ENCODE measurements at places on chromosomes 12 and 14.

DNA sequence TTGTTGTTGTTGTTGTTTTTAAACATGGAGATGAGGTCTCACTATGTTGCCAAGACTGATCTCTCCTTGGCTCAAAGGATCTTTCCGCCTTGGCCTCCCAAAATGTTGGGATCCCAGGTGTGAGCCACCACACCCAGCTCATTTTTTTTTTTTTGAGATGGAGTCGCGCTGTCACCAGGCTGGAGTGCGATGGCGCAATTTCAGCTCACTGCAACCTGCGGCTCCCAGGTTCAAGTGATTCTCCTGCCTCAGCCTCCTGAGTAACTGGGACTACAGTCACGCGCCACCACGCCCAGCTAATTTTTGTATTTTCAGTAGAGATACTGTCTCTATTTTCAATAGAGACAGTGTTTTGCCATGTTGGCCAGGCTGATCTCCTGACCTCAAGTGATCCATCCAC lies 4.9 kb upstream of the CLIP1 start:
- no peak for DNase-seq

DNA sequence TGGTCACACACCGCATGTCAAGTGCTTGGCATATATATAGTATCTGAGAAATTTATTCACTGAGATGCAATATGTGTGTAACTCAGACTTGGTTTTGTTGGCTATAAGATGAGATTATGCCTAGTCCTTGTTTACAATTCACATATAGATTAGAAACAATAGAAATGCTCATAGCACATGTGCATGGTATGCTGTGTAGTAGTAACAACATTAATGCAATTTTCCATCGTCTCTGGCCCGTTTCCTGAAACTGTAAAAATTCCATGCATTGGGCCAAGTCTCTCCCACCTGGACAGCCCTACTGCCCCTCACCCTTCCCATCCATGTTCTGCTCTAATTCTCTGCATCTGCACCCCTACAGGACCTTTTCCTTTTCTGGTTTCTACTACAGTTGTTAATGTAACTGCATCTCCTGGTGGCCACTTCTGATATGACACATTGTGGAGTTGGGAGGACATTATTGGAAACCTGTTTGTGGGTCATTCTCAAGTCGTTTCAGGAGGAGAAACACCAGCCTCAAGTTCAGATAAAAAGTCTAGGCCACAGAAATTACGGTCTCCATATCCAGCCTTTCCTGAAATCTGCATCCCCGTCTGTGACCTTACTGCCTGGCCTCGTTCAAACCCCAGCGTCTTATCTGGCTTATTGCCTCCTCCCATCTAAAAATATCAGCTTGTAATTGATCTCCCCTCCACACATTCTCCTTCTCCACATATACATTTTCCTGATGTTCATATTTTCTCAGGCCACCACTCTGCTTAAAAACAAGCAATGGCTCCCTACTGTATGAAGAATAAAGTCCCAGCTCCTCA lies 37.5 kb downstream of the EMP1 start:
- DNase-seq = no peak

DNA sequence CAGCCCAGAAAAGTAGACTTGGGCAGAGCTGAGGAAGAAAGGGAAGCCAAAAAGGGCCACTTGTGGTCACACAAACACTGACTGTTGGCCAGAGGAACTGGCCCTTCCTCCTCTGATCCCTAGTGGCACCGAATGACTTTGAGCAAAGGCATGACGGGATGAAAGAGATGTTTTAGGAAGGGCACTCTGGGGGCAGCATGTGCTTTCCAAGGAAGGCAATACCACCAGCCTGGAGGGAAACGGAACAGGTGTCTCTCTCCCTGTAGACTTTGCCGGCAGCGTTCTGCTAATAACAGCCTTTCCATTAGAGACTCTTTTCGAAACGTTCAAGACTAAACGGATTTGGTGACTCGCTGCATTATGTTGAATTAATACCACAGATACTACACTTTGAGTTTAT lies 12.3 kb upstream of the FBXO21 start:
- DNase-seq = no peak

GRCh38 chr12:104280717-104281458 lies 22.7 kb upstream of the EID3 start:
- DNase-seq = no peak

DNA sequence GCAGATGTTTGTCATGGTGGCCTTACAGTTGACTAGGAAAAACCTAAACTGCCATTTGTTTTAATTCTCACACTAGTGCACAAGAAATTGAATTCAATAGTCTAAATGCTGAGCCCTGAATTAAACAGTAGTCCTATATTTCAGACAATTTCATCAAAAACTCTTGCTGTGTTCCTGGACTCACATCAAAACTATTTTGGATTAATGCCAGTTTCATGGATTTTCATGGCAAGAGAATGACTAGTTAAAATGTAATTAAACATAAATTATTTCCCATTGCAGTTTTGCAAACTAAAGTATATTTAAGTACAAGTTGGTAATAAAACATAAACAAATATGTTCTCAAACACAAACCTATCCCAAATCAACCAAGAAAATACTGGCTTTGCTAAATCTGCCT lies 468.0 kb upstream of the PRICKLE1 start:
- DNase-seq = no peak

DNA sequence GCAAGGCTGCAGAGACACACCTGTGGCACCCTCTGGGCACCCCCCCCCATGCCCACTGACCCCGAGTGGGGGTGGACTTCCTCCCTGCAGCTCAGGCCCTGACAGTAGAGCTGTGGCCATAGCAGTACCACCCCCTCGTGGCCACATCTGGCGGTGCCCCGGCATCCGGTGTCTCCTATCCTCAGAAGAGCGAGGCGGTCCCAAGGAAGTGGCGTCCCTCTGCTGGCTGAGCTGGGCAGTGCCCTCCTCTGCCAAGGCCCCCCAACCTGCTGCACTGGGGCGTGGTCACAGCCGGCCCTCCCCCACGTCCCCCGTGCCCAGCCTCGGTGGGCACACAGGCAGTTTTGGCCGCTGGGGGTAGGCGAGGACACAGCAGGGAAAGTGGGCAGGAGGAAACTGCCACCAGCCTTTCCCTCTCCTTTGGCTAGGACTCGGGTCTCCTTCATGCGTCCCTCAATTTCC lies 6.0 kb upstream of the SLC6A12 start:
- peak; percentile 64 for DNase-seq

DNA sequence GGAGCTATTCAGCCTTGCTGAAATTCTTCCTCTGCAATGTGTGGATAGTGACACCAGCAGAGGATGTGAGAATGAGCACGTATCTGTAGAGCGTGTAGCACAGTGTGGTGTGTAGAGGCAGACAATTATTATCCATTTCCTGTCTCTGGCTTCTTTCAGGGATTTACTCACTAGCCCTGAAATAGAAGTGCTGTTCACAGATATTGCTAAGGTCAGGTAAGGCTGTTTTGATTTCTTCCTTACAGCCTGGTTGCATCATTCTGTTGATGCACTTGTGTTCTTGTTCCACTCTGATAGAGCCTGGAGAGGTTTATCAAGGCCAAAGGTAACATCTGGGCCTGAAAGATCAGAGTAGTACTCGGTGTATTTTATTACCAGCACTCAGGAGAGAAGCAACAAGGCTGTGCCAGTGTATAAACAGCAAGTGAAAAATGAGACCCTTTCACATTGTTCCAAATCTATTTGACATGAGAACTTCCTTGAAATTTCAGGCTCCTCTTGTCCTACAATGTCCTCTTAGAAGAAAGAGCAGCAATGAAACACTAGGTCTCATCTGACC lies 16.7 kb downstream of the ARG2 start:
- DNase-seq = no peak

DNA sequence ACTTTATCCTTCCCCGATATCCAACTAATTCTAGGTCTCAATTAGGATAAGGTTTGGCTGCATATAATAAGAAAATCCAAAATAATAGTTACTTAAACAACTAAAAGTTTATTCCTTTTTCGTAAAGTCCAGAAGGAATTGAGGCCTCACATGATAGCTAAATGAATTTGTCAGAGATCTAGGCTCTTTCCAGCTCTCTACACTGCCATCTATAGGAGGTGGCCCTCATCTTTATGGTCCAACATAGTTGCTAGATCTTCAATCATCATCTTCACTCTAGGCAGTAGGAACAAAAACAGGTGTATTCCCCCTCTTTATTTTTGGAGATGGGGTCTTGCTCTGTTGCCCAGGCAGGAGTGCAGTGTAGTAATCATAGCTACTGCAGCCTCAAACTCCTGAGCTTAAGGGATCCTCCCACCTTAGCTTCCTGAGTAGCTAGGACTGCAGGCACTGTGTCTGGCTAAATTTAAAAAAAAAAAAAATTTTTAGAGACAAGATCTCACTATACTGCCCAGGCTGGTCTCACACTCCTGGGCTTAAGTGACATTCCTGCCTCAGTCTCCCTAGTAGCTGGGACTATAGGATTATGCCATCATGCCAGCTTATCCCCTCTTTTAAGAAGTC lies 46.5 kb upstream of the SAV1 start:
- no peak for DNase-seq

- no peak for DNase-seq
Observed at GRCh38 chr12:25427337-25428249, 125.5 kb downstream of the LMNTD1 start.

- no peak for DNase-seq
Observed at GRCh38 chr14:70803321-70804310, 5.7 kb downstream of the MAP3K9 start.

DNA sequence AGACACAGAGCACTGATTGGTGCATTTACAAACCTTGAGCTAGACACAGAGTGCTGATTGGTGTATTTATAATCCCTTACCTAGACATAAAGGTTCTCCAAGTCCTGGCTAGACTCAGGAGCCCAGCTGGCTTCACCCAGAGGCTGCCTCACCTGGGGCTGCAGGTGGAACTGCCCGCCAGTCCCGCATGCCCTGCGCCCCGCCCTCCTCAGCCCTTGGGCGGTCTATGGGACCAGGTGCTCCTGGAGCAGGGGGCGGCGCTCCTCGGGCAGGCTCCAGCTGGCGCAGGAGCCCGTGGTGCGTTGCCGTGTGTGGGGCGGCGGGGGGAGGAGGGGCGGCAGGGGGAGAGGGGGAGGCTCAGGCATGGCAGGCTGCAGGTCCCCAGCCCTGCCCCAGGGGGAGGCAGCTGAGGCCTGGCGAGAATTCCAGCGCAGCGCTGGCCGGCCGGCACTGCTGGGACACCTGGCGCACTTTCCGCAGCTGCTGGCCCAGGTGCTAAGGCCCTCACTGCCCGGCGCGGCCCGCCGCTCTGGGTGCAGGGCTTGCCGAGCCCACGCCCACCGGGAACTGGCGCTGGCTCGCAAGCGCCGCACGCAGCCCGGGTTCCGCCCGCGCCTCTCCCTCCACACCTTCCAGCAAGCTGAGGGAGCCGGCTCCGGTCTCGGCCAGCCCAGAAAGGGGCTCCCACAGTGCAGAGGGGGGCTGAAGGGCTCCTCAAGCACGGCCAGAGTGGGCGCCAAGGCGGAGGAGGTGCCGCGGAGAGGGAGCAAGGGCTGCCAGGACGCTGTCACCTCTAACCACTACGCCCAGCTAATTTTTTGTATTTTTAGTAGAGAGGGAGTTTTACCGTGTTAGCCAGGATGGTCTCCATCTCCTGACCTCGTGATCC lies 3.1 kb upstream of the SLCO1B3 start:
- DNase-seq = no peak

DNA sequence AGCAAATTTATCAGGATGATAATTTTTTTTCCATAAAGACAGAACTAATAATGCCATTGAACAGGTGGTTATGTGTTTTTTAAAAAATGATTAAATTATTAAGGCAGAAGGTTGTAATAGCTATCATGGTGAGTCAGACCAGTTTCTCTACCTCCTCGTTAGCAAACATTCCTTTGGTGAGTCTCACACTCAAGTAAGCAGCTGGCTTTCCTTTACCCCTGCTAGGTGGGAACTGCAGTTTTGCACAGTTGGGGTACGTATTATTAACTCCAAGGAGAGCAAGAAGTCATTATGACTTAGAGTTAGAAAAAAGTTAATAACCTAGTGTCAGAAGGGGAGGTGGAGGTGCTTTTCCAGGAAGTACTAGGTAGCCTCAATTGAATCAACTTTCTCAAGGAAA lies 165.3 kb downstream of the SNAPC1 start:
- DNase-seq = no peak

GRCh38 chr14:87005280-87005679 lies 987.7 kb downstream of the GALC start:
- DNase-seq = no peak

GRCh38 chr12:105671720-105672119 lies 341.2 kb downstream of the C12orf75 start:
- no peak for DNase-seq
